ENCODE measurements at places on chromosomes 6 and 20. TPM values are rescaled to one million over a fixed set of nuclear protein-coding genes. Genes with fewer than 3 reads are reported as not detected.

Gene PBOV1
- not detected for total RNA-seq

Gene SNRPB2
- total RNA-seq, result 114 TPM

Gene CCHCR1
- total RNA-seq, result 6.9 TPM

Gene ZNF334
- total RNA-seq, result not detected

Gene PARD6B
- 2.6 TPM for total RNA-seq

Gene GRM1
- total RNA-seq, result 0.07 TPM

Gene TPD52L1
- 43.8 TPM for total RNA-seq

Gene NT5E
- 20.4 TPM for total RNA-seq

Gene SCAF8
- 18.2 TPM for total RNA-seq

Gene MDFI
- 0.74 TPM for total RNA-seq

Gene CYP24A1
- 430 TPM for total RNA-seq

Gene PAK5
- not detected for total RNA-seq

Gene LPA
- total RNA-seq, result not detected

Gene GGTLC1
- not detected for total RNA-seq

Gene WFDC12
- not detected for total RNA-seq

Gene RIMS4
- total RNA-seq, result 1.4 TPM

Gene SEL1L2
- total RNA-seq, result not detected

Gene PKIB
- 1.0 TPM for total RNA-seq

Gene OR2B3
- total RNA-seq, result not detected

Gene BMP2
- total RNA-seq, result 0.64 TPM

Gene KCNQ2
- 0.49 TPM for total RNA-seq

Gene SLC32A1
- total RNA-seq, result not detected

Gene LY6G6F
- not detected for total RNA-seq

Gene ISM1
- total RNA-seq, result 0.34 TPM

Gene PLAGL2
- total RNA-seq, result 12.1 TPM

Gene BPI
- not detected for total RNA-seq

Gene COL10A1
- total RNA-seq, result not detected

Gene C20orf144
- 0.13 TPM for total RNA-seq

Gene SH3BGRL2
- total RNA-seq, result 0.29 TPM

Gene ENPP5
- total RNA-seq, result not detected

Gene MCHR2
- not detected for total RNA-seq

Gene SEMG1
- not detected for total RNA-seq

Gene BPIFA1
- total RNA-seq, result not detected

Gene CLVS2
- not detected for total RNA-seq

Gene MDC1
- total RNA-seq, result 18.4 TPM

Gene BTN1A1
- not detected for total RNA-seq

Gene TMEM74B
- 3.1 TPM for total RNA-seq

Gene BACH2
- 0.33 TPM for total RNA-seq

Gene SCUBE3
- total RNA-seq, result 0.05 TPM

Gene TRIM15
- not detected for total RNA-seq

Gene LINC00237
- total RNA-seq, result not detected

Gene OR2H2
- total RNA-seq, result not detected

Gene NOP56
- 771 TPM for total RNA-seq

Gene WFDC10B
- total RNA-seq, result not detected

Gene HTR1E
- total RNA-seq, result not detected

Gene PSORS1C2
- total RNA-seq, result not detected

Gene DDO
- total RNA-seq, result 0.12 TPM

Gene PTPRA
- 39.8 TPM for total RNA-seq

Gene SNAP25
- 19.7 TPM for total RNA-seq

Gene STMND1
- not detected for total RNA-seq

Gene KCNK5
- total RNA-seq, result 1.0 TPM
